CD8-positive, alpha-beta T cell (primary cell): ENCODE measurements at places on chromosomes 5 and 9.

- no peak for DNase-seq
These were observed 209.7 kb downstream of the GADD45G start for GRCh38 chr9:89814340-89815040.

GRCh38 chr5:159609359-159609758 lies 279.1 kb upstream of the IL12B start:
- no peak for DNase-seq

DNA sequence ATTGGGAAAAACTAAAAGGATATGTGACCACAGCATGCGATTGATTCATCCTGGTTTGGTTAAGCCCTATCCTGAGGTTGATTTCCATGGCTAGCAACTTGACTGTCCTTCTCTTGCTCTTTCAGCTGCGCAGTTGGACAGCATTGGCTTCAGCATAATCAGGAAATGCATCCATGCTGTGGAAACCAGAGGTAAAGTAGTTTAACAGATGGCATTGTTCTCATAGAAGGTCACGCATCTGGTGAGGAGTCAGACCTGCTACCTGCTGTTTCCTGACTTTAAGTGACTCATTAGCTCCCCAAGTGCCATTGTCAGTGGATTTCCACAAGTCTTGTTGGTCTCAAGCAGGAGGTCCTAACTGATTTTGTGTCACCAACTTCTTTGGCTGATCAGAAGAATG lies 266.9 kb downstream of the ARHGAP26 start:
- no peak for DNase-seq

GRCh38 chr9:78548670-78549069 lies 251.7 kb downstream of the PSAT1 start:
- DNase-seq, result no peak

DNA sequence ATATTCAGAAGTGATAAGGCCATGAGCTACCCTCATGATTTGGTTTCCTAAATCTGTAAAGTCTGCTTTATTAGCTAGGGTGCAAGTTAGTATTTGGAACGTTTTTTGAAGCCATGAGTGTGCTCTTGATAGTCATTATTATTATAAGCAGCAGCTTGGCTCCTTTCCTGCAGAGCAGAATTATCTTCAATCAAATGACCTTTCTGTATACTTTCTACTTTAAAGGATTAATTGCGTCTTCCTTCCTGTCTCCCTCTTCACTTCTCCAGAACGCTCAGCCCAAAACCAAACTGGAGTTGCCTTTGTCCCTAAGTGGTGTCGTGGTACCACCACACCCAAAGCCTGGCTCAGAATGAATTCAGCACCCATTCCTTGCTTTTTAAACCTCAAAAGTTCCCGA lies 211.3 kb downstream of the ARHGAP26 start:
- DNase-seq, result no peak

GRCh38 chr9:101442318-101442717 lies 6.7 kb upstream of the ALDOB start:
- no peak for DNase-seq
